Esophagus squamous epithelium (tissue), 5 donors: ENCODE measurements at places on chromosomes 11 and 22. TPM values are rescaled to one million over a fixed set of nuclear protein-coding genes. Genes with fewer than 3 reads are reported as not detected.

DNA sequence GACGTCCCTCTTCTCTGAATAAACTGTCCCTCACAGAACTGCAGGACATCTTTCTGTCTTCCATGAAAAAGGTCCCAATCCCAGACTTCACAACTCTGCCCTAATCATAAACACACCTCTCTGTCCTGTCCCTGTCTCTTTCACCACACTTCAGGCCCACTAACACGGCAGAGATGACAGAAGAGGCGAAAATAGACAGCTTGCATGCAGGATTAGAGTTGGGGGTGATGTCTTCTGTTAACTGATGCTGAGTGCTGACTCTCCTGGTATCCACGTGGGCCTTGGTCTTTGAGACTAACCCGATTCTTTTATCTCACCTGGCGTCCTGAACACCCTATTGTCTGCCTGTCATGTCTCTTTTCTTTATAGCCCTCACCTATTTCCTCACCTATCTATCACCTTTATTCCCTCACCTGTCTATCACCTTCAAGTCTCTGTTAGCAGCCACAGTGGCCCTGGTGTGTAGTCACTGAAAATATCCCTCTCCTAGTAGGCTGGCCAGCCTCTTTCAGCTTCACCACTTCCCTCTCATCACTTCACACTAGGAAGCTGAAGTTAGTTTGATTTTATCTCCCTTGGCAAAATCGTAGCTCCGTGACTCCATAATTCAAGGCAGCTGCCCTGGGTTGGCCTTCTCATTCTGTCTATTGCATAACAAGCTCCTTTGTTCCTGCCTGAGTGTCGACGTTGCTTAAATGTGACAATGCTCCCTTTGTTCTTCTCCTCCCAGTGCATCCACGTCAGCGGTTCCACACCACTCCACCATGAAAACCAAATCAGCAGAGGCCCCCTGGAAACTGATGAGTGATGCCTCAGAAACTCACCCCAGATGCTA lies 30.6 kb upstream of the DRD2 start:
- DNase-seq: no peak

DNA sequence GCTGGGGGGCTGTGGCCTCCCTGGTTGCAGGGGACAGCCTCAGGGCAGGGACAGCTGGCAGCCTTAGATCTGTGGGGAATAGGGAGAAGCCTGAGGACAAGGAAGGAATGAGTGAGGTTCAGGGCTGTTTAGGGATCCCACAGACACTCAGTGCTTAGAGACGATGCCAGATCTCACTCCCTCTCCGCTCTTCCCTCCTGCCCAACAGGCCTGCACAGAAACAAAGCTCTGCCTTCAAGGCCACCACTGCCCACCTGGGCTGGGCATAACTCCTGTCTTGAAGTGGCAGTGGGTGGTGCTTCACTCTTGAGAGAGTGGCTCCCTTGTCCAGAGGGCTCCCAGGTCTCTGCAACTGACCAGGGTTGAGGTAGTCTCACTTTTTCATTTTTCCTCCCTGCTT lies 13.1 kb upstream of the CENATAC start:
- no peak for DNase-seq

ANO1 gene
- 5.1 TPM for total RNA-seq

- no peak for DNase-seq
Measured at GRCh38 chr11:31699066-31699465, 112.1 kb downstream of the PAX6 start.

PAX6 gene
- not detected for total RNA-seq

- DNase-seq: no peak
Measured at GRCh38 chr11:63610604-63611394, 3.4 kb downstream of the PLAAT3 start.

DNA sequence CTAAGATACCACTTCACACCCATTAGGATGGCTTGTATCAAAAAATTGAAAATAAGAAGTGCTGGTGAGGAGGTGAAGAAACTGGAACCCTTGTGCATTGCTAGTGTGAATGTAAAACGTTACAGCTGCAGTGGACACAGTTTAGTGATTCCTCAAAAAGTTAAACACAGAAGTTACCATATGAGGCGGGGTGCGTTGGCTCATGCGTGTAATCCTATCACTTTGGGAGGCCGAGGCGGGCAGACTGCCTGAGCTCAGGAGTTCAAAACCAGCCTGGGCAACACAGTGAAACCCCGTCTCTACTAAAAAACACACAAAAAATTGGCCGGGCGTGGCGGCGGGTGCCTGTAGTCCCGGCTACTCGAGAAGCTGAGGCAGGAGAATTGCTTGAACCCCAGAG lies 43.5 kb downstream of the SGSM3 start:
- DNase-seq: no peak

DNA sequence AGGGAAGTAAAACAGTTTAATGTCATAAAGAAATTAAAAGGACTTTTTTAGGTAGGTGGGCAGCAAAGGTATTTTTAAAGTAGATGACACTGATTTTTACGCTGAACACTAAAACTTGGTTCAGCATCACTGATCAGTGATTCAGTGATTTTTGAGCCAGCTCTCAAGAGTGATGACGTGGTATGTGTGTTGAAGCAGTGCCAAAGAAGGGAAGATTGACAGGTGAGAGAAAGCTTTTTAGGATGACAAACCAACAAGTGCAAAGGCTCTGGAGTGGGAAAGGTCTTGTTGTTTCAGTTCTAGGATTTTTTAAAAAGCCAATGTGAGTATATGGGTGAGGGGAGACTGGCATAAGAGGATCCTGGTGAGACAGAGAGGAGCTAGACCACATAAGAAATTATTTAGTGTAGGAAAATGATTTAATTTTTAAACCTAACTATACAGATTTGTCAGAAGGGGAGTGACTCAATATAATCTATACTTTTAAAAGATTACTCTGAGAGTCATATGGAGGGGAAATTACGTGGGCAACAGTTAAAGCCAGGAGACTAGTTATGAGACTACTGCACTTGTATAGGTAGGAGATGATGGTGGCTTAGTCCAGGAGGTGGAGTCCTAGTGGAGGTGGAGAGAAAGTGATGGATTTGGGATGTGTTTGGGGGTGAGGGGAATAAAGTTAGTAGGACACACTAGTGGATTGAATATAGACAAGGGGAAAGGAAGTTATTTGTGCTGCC lies 17.6 kb upstream of the CALCB start:
- no peak for DNase-seq

C11orf65 gene
- 0.09 TPM for total RNA-seq

SIK2 gene
- 9.9 TPM for total RNA-seq

SPTY2D1 gene
- total RNA-seq: 30.9 TPM

TREH gene
- not detected for total RNA-seq

NCAM1 gene
- total RNA-seq: 1.6 TPM

- no peak for DNase-seq
Measured at GRCh38 chr11:88434333-88434976, 96.9 kb upstream of the CTSC start.

GRCh38 chr11:33885338-33886005 lies 6.4 kb downstream of the LMO2 start:
- no peak for DNase-seq

DNA sequence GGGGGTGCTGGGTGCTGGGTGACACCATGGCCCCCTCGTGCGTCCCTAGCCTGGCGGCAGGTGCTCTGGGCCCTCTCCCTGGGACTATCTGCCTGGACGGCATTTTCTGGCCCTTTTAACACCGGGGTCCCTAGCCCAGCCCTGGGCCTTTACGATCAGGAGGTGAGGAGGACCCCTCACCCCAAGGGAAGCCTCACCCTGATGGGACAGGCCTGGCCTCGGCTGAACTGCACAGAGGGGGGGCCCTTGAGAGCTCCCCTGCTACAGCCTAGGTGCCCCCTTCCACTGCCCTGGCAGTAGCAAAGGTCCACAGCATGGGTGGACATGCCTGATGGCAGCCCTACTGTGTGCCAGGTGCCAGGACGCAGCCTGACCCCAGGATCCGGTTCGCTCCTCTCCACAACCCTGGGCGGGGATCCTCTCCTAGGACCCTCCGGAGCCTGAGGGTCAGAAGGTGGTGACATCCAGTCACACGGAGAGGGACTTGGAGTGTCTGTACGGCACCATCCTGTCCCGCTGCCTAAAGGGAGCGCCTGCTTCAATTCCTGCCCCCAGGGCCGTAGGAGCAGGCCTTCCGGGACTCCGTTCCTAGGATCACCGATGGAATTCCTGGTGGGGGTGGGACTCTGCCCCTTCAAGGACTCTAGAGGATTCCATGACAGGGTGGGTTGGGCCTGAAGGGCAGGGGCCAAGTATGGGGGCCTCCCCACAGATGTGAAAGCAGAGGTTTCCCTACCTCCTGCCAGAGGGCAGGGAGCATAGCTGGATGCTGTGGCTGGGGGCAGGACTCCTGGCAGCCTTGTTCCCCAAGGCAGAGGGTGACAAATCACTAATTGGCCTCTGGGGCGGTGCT lies 33.0 kb upstream of the TH start:
- no peak for DNase-seq

DNA sequence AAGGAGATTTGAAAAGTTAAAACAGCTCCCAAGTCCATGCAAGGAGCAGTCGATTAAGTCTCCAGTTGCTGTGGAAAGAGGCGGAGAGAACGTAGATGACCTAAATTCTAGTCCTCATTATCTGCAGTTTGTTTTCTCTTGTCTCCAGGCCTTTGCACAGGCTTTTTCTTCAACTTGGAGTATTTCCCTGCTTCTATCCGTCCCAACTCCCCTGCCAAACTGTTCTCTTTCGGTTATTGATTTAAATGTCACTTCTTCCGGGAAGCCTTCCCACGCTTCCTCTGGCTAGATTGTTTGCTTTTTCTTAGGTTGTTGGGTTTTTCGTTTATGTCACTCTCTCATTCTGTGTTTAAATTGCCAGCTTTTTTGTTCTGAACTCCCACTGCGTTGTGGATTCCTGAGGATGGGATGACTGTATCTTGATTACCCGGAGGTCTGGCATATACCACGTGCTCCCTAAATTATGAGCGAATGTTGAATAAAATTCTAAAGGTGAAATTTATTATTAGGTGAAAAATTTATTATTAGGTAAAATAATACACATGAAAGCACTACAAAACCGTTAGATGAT lies 463 bp downstream of the TMEM126B start:
- no peak for DNase-seq

GRCh38 chr22:30178181-30179126 lies 68.1 kb downstream of the LIF start:
- DNase-seq: no peak

HIKESHI gene
- 22.4 TPM for total RNA-seq

DNA sequence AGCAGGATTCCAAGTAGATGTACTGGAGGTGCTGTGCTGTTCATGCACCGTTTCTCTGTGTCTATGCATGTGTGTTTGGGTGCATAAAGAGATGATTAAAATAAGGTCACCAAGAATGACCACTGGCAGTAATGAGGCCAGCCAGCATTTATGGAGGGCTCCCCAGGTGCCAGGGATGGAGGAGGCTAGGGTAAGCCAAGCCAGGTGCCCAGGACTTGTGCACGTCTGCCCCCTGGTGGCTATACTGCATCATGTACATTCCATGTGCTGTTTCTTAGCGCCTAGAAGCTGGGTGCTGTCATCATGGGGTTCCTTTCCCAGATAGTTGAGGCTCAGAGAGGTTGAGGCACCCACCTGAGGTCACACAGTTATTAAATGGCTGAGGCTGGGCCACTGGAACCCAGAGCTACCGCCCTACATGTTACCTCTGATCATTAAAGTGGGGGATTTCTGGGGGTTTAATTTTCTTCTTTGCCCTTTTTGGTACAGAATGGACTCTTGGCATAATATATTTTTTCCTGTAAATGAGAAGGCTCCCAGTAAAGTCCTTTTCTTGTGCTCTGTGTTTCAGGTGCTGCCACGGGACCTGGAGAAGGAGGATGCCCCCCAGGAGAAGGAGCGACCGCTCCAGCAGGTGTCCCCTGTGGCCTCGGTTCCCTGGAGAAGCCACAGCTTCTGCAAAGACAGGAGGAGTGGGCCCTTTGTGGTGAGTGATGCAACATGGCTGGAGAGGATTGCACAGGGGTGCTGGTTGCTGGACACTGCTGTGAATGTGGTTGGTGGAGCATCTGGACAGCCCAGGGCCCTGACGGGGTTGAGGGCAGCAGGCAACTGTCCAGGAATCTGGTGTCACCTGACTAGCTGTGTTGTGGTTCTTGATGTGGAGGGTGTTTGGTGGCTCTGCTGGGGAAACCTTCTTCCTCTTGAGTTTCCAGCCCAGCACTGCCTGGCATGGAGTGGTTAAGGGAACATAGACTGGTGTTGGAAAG lies 96.4 kb downstream of the KIAA1671 start:
- DNase-seq: no peak

PPP2R5B gene
- total RNA-seq: 8.6 TPM

GRCh38 chr11:469684-470560 lies 19.8 kb downstream of the PTDSS2 start:
- no peak for DNase-seq

DNA sequence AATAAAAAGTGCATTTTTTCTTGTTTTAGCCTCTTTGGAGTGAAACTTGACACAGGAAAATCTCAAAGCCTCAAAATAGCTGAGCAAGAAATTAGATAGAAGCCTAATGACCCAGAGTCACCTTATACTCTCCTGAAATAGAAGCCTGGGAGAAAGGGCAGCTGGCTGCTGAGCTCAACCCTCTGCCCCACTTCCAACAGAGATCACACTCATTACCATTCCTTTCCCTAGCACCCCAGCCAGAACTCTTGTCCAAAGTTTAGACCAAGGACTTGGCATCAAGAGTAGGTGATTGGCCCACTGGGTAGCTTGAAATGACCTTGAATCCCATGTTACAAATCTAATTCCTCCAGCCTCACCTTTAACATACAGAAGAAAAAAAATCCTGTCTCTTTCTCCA lies 62.7 kb upstream of the AMOTL1 start:
- no peak for DNase-seq

SHISA8 gene
- total RNA-seq: not detected

DNA sequence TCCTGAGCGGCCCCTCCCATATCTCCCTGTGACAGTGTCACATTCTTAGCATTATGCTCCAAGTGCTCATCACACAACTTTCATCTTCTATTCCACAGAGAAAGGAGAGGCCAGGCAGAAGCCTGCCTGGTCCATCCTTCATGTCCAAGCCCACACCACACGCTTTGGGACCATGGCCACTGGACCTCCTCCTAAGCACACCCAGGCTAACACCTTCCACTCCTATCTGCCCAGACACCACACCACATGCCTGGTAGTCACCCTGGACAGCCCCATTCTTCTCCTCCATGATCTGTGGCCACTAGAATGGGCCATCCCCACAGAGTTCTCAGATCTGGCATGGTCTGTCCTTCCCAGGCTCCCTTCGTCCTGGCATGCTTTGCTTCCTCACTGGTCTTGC lies 55.3 kb downstream of the HIRA start:
- no peak for DNase-seq

DNA sequence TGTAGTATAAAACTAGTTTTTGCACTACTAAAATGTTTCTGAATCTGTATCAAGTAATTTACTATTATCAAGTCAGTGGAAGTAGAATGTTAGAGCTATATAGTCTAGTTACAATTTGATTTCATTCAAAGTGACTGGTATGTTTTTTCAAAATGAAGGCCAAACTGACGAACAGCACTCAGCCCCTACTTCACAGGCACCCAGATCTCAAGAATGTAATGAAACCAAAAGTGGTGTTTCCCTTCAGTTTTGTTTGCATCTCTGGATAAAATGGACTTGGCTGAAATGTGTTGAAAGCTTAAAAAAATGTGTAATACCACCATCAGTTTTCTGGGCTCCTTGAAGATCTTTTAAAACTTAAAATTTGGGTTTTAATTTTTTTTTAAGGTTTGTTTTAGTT lies 46.4 kb downstream of the QSER1 start:
- no peak for DNase-seq

APOL5 gene
- total RNA-seq: not detected

GRCh38 chr11:28461846-28462245 lies 353.7 kb downstream of the METTL15 start:
- no peak for DNase-seq

GRCh38 chr22:47294222-47294532 lies 531.7 kb downstream of the TBC1D22A start:
- no peak for DNase-seq

DERL3 gene
- total RNA-seq: not detected

OR52I1 gene
- total RNA-seq: not detected

GRCh38 chr22:41964112-41964491 lies 5.1 kb upstream of the SEPTIN3 start:
- no peak for DNase-seq

MS4A7 gene
- 23.5 TPM for total RNA-seq
